Nasal cavity respiratory epithelium epithelial cell of viscerocranial mucosa (primary cell): ENCODE measurements at places on chromosomes 3 and 15. TPM values are rescaled to one million over a fixed set of nuclear protein-coding genes. Genes with fewer than 3 reads are reported as not detected.

MST1R gene
- total RNA-seq = 21.9 and 24.4 TPM in 2 replicates

DAZL gene
- total RNA-seq = not detected in 2 replicates

IDH3A gene
- total RNA-seq = 28.0 and 57.5 TPM in 2 replicates

PLA2G4F gene
- 6.5 and 9.6 TPM in 2 replicates for total RNA-seq

CPLX3 gene
- total RNA-seq = not detected in 2 replicates

SLC26A6 gene
- total RNA-seq = 22.2 and 33.1 TPM in 2 replicates

NRG4 gene
- total RNA-seq = 0.85 TPM in 1 of 2 replicates, not detected in the other

GOLGA8A gene
- 12.0 and 21.2 TPM in 2 replicates for total RNA-seq

MEGF11 gene
- total RNA-seq = not detected in 2 replicates

TAGLN3 gene
- 0.68 and 0.93 TPM in 2 replicates for total RNA-seq

IL12A gene
- total RNA-seq = 0.43 and 0.68 TPM in 2 replicates

GPR15 gene
- not detected in 2 replicates for total RNA-seq

ERICH6 gene
- not detected in 2 replicates for total RNA-seq

SKOR1 gene
- total RNA-seq = under 0.01 and 0.14 TPM in 2 replicates

TMIE gene
- total RNA-seq = 1.9 and 2.4 TPM in 2 replicates

LMAN1L gene
- total RNA-seq = 0.21 TPM in 1 of 2 replicates, not detected in the other

SCN11A gene
- under 0.01 TPM in 2 replicates for total RNA-seq

RNF111 gene
- 18.1 and 32.2 TPM in 2 replicates for total RNA-seq

ROBO2 gene
- 0.34 and 4.0 TPM in 2 replicates for total RNA-seq

SLC22A13 gene
- 0.34 and 0.43 TPM in 2 replicates for total RNA-seq

PRR20G gene
- total RNA-seq = not detected in 2 replicates

EOGT gene
- total RNA-seq = 33.5 and 49.3 TPM in 2 replicates

ANKRD63 gene
- total RNA-seq = not detected in 2 replicates

WDR73 gene
- 27.7 and 28.7 TPM in 2 replicates for total RNA-seq

LRTM1 gene
- not detected in 2 replicates for total RNA-seq

NPAP1 gene
- total RNA-seq = under 0.01 TPM in 1 of 2 replicates, not detected in the other

MAP1A gene
- total RNA-seq = under 0.01 and 1.9 TPM in 2 replicates
